Nucleus accumbens (tissue), 56 donors: ENCODE measurements at places on chromosomes 12 and 14.

DNA sequence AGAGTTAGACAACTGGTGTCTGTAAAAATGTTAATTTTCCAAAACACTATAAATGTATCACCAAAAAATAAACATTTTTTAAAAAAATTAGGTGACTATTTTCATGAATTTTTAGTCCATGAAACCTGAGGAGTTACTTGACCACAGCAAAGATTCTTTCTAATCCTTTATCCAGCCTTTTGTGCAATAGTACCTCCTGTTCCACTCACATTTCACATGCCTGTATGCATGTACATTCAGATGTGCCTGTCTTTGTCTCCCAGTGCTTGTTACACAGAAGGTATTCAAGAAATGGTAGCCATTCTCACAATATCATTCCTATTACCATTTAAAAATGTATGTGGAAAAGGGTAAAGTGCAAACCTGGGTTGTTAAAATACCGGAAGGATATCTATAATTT is 857.0 kb downstream of the DIO2 start:
- no peak for DNase-seq

DNA sequence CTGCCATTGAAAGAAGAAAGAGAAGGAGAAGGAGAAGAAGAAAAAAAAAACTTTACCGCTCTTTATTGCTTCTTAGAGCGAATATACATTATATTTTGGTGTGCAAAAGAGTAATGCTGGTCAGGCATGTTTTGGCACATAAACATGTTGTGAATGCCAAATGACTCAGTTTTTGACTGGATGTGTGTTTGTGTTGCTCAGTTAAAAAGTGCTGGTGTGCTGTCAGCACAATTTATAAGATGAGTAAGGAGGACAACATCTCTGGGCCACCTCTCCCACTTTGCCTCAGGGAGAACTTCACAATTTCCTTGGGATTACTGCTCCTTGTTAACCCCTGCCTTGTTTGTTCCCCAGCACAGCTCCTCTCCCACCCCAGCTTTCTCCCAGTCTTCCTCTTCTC is 584.8 kb downstream of the ETNK1 start:
- no peak for DNase-seq

GRCh38 chr12:132405742-132406251 is 76.4 kb upstream of the GALNT9 start:
- no peak for DNase-seq

- DNase-seq = no peak
Measured at GRCh38 chr12:82525616-82526015, 161.1 kb upstream of the TMTC2 start.

GRCh38 chr12:49863946-49864797 is 21.3 kb upstream of the BCDIN3D start:
- DNase-seq = no peak

DNA sequence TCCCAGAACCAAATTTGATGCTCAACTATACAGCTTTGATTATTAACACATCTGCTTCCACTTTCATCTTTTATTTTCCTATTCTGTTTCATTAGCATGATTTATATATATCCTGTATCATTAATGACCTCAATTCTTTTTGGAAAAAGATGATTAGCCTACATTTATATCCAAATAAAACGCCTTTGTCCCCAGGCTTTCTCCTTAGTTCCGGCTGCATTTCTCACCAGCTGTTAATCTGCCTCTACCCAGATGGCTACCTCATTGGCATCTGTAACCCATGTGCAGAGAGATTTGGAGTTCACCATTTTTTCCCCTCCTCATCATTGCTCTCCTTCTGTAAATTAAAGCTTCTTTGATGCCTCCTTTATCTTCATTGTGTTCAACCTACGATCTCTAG is 336.8 kb upstream of the RGS6 start:
- DNase-seq = no peak

DNA sequence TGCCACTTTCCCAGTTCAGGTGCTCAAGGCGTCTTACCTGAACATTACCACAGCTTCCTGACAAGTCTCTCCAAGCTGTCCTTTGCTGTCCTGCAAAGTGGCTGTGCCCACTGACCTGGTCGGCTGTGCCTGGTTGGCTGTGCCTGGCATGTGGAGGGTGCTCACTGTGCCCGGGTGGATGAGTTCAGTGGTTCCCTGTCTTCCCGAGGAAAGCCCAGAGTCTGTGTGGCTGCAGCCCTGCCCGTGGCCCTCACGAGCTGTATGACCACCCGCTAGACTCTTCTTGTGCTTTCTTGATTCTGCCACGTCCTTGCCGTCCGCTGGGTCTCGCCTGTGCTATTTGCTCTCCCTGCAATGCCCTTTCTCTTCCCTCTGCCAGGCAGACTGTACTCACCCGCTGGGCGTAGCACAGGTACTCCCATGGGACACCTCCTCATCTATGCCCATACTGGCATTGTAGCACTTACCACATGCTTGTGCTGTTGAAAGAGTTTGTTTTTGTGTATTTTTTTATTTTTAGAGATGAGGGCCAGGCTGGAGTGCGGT is 95.9 kb downstream of the TSPAN9 start:
- no peak for DNase-seq

GRCh38 chr12:44640427-44641190 is 235.5 kb downstream of the NELL2 start:
- DNase-seq = no peak

GRCh38 chr12:1203735-1204019 is 212.7 kb downstream of the ERC1 start:
- no peak for DNase-seq

GRCh38 chr14:83463500-83464098 is 1929.9 kb upstream of the SEL1L start:
- peak; percentile 46 for DNase-seq

- no peak for DNase-seq
Measured at GRCh38 chr12:46569826-46570439, 197.4 kb upstream of the SLC38A2 start.

- DNase-seq = no peak
Measured at GRCh38 chr14:44935155-44935554, 26.6 kb downstream of the KLHL28 start.

GRCh38 chr14:48665077-48665784 is 920.9 kb downstream of the RPS29 start:
- DNase-seq = no peak

DNA sequence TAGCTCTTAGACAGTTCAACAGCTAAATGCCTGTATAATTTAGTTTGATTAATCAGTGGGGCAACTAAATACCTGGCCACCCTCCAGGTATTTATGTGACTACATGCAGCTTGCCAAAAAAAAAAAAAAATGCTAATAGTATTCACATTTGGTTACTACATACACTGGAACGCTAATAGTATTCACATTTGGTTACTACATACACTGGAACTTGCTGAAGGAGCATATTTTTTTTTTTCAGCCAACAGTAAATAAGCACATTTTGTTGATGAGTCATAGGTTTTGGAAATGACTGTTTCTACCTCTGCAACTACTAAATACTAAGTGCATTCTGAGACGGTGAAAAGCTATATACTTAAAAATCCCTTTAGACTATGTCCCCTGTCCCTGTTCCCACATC is 1172.3 kb downstream of the LRFN5 start:
- DNase-seq = no peak

DNA sequence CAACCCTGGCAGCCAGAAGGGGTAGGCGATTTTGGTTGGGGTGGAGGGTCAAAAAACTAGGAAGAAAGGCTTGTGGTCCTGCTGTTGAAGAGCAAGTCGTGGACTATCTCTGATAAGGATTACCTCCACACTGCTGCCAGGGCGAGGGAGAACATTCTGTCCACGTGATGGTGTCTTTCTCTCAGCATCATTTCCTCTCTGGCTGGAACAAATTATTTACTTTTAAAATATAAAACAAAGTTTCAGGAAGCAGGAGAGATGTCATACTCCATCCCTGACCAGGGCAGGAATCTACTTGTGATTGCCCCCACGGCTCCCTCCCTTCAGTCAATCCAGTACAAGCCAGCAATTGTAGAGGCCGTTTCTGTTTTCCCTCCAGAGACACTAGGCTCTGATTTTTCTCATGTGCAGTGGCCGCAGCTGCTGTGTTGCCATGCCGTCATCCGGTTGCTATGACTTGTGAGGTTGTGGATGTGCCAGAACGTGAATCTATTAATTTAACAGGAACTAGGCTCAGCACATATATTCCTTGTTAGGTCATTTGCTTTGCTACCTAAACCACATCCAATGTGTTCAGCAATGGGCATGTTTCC is 61.5 kb upstream of the PTGR2 start:
- DNase-seq = peak; percentile 62

- no peak for DNase-seq
Measured at GRCh38 chr12:96356831-96357230, 43.4 kb downstream of the CDK17 start.
